Activated CD8-positive, alpha-beta memory T cell treated with anti-CD3 and anti-CD28 coated beads for 48 hours (primary cell): ENCODE measurements at places on chromosomes 5 and 9.

DNA sequence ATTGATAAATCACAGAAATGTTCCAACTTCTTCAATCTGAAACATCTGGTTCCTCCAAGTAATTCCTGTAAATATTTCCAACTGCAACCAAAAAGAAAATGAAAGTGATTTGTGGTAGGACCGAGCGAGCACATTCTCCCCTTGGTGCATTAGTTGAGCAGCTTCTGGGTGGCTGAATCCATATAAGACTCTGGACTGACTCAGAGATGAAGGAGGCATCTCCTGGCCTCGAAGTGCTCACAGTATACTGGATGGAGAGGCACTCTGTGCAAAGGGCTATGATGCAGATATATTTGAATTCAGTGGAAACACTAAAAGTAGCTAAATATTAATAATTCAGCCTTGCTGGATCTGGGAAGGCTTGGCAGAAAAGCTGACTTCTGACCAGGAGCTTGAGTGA, 265.0 kb downstream of the MARCHF11 start:
- DNase-seq, result no peak

GRCh38 chr9:111349766-111350165, 19.7 kb upstream of the OR2K2 start:
- no peak for DNase-seq

- DNase-seq, result no peak
These were observed 617 bp downstream of the PTPN3 start for GRCh38 chr9:109497226-109498153.

GRCh38 chr9:129182122-129182521, 4.1 kb upstream of the IER5L start:
- no peak for DNase-seq

DNA sequence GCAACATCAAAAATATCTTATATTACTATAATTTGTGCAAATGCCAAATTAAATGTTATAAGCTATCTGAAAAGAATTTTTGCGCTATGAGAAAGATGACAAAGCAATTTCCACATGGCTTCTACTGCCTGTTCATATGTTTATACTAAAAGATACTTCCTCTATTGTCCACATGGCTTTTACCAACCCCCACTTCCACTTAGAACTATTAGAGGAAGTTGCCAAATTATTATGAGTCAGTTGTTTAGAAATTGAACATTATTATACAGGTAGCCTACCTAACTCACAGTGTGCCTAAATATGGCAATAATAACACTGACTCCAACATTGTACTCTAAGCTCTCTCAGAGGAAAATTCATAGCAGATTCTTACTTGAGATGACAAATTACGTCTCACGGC, 37.6 kb upstream of the SLC27A6 start:
- DNase-seq, result no peak

DNA sequence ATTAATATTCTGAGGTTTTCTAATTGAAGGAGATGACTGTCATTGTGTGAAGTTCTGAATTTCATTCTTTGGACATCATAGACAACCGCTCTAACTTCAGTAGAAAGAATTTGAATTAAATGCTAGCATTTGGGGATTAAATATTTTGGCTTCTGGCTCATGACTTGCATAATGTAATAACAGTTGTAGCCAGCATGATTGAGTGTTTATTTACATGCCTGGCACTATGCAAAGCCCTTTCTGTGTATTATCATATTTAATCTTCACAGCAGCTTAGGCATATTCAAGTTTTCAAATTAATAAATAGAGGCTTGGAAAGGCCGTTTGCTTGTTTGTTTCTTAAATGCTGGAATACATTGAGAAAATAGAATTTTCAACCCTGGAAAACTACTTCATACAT, 19.6 kb upstream of the HTR1A start:
- DNase-seq, result no peak

- DNase-seq, result no peak
These were observed 683 bp downstream of the CLPTM1L start for GRCh38 chr5:1343931-1344901.

DNA sequence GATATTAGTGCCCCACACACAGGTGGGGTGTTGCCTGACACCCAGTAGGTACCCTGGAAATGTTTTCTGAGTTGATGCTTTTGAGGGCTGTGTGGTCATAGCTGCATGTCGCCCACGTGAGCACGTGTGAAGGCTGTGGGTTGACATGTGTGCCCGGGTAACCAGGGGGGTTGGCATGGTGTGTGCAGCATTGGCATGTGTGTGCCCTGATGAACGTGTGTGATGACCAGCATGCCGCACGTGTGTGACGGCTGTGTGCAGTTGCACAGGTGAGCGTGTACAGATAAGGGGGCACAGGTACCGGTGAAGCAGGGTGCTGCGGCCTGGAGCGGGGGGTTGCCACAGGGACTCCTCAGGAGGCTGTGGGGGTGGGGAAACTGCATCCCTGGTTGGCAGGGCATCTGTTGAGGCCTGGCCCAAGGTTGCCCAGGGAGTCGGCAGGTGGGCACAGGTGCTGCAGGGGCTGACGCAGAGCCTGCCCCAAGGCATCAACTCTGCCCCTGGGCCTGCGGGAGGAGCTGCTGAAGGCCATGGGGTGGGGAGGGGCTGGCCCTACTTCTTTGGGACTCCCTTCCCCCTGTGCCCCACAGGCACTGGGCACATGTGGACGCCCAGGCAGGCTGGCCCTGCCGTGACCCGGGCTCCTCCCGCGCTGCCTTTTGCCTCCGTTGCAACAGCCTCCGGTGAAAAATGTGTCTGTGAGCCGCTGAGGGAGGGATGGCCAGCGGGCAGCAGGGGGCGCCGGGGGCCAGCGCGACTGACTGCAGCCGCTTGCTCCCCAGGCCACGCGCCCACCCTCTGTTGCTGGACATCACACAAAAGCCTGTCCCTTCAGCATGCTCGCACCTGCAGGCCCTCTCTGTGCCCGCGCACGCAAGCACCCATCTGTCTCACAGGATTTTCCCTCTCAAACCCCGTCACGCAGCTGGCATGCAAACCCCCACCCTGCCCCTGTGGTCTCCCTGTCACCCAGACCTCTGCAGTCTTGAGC, 2.2 kb downstream of the UNC5A start:
- DNase-seq, result no peak

- peak; percentile 0 for DNase-seq
These were observed at the start of gene OCLN for GRCh38 chr5:69492391-69492922. Gene OCLN, plus strand, starts transcription at chr5:69492790. Its CDS starts 11,455 bp downstream, at chr5:69504245.

GRCh38 chr5:92505925-92506324, 1075.1 kb downstream of the NR2F1-AS1 start:
- no peak for DNase-seq

GRCh38 chr9:78664370-78664769, 367.4 kb downstream of the PSAT1 start:
- no peak for DNase-seq

DNA sequence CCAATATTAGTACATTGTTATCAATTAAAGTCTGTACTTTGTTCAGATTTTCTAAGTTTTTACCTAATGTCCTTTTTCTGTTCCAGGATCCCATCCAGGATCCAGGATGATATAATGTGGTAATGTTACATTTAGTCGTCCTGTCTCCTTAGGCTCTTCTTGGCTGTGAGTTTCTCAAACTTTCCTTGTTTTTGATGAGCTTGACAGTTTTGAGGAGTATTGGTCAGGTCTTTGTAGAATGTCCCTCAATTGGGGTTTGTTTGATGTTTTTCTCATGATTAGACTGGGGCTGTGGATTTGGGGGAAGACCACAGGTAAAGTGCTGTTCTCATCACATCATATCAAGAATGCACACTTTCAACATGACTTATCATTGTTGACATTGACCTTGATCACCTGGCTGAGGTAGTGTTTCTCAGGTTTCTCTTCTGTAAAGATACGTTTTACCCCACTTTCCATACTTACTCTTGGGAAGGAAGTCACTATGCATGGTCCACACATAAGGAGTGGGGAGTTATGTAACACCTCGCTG, 9.6 kb downstream of the NDFIP1 start:
- DNase-seq, result no peak

- no peak for DNase-seq
These were observed 706.7 kb upstream of the PTPRD start for GRCh38 chr9:11319538-11319937.

- DNase-seq, result no peak
These were observed 24.5 kb downstream of the TICAM2 start for GRCh38 chr5:115577741-115578140.

- no peak for DNase-seq
These were observed 82.2 kb upstream of the C9orf72 start for GRCh38 chr9:27655441-27655840.

- DNase-seq, result no peak
These were observed 126.5 kb downstream of the MRPS30 start for GRCh38 chr5:44935262-44935661.

DNA sequence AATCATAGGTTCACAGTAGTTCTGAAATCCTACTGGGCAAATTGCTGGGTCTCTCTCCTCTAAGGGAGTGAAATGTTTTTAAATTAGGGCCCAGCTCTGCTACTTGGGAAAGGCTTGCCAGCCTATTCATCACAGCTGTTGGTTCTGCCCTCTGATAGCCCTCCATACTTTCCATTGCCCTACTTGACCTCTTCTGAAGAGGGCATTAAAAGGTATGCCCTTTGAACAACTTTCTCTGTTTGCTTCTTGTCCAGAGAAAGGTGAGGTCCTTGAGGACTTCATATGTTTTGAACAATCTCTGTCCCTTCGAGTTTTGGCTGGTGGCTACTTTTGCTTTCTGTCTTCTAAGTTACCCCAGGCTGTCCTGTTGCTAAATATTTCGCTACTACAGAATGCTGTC, 62.3 kb upstream of the JAK2 start:
- DNase-seq, result no peak

- DNase-seq, result no peak
These were observed 1504.6 kb upstream of the CDH9 start for GRCh38 chr5:28542987-28543386.

DNA sequence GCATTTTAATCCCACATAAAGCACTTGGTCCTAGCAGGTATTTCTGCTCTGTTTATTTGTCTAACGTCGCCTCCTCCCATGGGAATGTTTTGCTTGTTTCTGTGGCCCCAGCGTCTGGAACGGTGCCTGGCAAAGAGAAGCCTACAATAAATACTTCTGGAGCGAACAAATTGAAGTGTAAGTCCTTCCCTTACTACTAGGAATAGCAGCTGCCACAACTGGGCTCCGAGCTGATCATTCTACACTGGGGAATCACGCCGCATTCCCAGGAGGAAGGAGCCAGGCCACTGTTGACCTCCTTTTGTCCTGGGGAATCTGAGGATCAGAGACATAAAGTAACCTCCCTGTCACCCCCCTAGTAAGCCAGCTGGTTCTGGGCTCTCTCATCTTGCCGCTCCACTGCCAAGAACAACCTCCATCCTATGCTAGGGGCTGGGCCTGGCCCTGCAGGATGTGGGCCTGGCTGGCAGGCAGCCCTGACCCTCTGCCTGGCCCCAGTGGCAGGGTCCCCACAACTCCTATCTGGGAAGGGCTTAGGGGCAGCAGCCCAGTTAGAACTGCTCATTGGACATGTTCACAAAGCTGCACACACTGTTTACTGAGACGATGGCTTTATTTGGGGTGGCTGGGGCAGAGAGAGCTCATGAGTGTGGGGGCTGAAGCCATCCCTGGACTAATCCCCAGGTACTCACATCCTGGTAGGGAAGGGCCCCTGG, 82.8 kb downstream of the GTF3C4 start:
- no peak for DNase-seq

- no peak for DNase-seq
These were observed 14.3 kb downstream of the VCAN start for GRCh38 chr5:83485842-83486241.

GRCh38 chr9:126211441-126212074, 115.1 kb upstream of the MVB12B start:
- no peak for DNase-seq

DNA sequence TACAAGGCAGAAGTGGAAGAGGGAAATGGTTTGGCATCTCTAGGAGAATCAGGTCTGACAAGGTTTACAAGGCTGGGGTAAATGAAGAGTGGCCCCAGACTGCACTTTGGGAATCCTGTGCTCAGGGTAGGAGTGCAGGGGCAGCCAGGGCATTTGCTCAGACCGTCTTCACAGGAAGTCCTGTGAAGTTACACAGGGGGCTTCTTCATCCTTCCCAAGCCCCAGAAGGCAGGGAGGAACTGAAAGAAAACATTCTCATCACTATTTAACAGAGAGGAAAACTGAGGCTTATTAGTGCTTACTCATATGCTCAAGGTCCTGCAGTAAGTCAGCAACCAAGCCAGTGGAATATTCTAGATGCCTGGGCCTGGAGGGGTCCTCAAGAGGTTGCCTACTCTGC, 80.7 kb downstream of the NRG2 start:
- DNase-seq, result no peak

- DNase-seq, result no peak
These were observed 45.9 kb downstream of the PDCD1LG2 start for GRCh38 chr9:5556101-5556705.

- DNase-seq, result no peak
These were observed 440.6 kb upstream of the PAPPA start for GRCh38 chr9:115712981-115713380.

GRCh38 chr9:106479679-106480078, 383.3 kb upstream of the ZNF462 start:
- no peak for DNase-seq

- DNase-seq, result no peak
These were observed 126.7 kb upstream of the ZNF608 start for GRCh38 chr5:124873188-124873587.

DNA sequence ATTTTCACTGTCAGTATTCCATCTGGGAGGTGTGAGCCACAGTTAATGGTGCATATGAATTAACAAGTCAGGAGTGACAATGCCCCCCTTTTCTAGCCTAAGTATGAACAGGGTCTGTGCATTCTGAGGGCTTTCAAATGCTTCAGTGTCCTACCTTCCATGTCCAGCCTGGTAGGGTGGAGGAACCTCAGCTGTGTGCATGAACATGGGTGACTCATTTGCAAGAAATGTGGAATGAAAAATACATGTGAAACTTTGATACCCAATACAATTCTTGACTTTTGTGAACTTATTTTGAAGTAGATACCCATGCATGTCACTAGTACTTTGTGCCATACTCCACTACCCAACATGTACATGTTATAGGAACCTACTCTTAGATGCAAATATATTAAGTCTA, 375.8 kb downstream of the SEMA5A start:
- no peak for DNase-seq

- no peak for DNase-seq
These were observed 73.6 kb downstream of the PSD2 start for GRCh38 chr5:139869042-139869790.

GRCh38 chr5:56273376-56273955, 40.3 kb upstream of the ANKRD55 start:
- no peak for DNase-seq

DNA sequence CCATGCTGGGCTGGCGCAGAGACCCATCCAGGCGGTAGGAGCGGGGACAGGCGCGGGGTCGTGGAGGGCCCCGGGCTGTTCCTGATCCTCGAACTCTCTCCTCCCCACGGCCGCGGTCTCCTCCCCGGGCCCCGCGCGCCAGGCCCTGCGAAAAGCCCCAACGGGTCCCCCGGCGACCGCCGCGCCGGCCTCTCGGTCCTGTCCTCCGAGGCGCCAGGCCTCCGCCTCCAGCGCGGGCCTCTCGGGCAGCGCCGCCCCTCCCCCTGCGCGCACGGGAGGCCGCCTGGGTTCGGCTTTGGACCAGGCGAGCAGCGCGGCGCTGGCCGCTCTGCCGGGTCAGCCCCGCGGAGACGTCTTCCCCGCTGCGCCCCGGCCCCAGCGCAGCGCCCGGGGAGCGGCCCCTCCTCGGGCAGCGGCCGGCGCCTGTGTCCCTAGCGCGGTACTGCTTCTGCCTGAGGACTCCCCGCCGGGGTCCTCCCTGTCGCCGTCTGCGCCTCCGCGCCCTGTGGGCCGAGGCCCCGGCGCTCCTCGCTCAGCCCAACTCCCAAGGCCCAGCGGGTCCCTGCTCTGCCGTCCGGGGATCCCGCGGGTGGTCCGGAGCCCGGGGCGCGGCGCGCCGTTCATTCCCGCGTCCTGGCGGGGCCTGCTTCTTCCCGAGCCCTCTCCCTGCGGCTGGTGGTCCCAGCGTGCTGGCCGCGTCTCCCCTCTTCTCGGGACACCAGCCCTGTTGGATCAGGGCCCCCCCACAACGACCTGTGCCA, 13.4 kb downstream of the COL23A1 start:
- no peak for DNase-seq
